Mammary epithelial cell (primary cell): ENCODE measurements at places on chromosomes 5 and 9.

GRCh38 chr5:14650052-14650451 is 14.5 kb upstream of the OTULIN start:
- no peak for DNase-seq

- DNase-seq: no peak
Measured at GRCh38 chr5:90691533-90691932, 132.9 kb downstream of the ADGRV1 start.

DNA sequence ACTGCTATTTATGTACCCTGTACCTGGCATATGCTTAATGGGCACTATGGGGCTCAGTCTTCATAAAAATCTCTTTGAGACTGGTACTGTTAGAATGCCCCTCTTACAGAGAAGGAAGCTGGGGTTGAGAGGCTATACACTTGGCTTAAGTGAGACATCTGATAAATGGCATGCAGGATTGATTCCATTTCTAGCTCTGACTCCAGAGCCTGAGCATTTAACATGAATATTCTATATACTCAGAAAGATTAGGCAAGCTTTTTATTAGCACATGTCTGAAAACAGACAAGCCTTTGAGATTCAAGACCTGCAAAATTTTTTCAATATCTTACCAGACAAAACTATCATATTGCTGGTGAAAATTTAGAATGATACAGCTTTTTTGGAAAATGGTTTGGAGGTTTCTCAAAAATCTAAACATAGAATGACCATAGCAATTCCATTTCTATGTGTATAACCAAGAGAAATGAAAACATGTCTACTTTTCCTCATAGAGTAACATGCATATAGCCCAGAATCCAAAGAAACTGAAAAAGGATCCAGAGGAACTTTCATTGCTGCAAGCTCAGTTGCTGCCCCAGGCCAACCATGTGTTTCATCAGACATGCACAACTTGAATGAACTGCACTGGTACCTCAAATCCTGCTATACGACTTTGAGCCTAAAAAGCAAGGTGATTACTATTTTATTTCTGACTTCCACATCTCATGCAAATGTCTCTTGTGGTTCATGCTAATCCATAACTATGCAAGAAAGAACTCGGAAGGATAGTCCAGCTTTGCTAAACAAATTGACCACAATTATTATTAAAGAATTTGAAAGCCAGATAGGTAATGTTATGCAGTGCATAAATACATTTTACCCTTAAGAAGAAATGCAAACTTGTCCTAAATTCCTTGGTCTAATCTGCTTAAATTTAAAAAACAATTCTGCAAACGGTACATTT is 389.0 kb upstream of the GRIA1 start:
- no peak for DNase-seq

- no peak for DNase-seq
Measured at GRCh38 chr5:122736086-122736845, 38.6 kb upstream of the SNX2 start.

DNA sequence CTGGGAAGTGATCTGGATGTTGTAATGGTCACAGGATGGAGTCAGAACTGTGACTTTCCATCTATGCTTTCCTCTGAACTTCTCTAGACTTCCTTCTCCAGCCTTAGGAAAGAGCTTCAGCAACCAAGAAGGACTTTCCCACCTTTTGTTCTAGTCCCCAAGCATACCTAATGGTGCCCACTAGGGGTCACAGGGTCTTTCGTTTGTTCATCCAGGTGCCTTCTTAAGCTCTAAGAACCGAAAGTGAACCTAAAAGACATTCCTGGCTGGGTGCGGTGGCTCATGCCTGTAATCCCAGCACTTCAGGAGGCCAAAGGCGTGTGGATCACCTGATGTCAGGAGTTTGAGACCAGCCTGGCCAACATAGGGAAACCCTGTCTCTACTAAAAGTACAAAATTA is 1.8 kb upstream of the WNT8A start:
- DNase-seq: no peak
